ENCODE measurements at places on chromosomes 5 and 9.
A peak's percentile ranks its signal among the peaks of the same experiment; 100 is the strongest.

GRCh38 chr5:44245935-44246334 is 143.3 kb downstream of the FGF10 start:
- DNase-seq: no peak

DNA sequence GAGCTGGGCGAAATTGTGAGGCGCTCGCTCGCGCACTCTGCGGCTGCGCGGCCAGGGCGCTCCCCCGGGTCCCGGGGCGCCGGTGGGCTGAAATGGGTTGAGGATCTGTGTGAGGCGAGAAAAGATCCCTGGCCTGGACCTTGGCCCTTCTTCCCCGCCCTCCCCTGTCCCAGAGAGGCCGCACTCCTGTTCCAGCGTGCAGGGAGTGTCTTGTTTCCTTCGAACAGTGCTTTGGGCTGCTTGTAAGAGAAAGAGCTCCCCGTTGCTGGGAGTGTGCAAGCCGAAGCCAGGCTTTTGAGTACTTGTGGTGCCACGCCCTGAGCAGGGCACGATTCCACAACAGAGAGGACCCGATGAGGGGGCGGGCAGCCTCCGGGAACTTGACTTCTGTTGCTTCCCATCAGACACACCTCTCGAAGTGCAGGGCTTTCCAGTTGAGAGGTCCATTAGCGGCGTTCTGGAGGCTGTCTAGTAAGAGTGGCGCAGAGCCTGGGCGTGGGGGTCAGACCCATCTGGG is 535 bp downstream of the DOLPP1 start:
- DNase-seq: no peak

DNA sequence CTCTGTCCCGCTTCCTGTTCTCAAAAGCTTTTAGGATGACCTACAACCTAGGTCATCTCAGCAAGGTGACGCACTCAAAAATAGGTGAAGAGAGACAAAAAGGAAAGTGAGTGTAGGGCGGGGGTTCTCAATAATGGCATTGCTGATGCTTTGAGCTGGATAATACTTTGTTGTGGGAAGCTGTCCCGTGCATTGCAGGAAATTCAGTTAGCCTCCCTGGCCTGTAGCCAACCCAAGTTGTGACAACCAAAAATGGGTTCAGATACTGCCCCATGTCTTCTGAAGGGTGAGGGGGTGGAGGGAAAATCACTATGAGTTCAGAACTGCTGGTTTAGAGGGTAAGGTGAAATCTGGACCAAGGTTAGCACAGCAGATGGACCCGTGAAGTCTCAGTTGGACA is 151.4 kb downstream of the MAST4 start:
- DNase-seq: no peak

DNA sequence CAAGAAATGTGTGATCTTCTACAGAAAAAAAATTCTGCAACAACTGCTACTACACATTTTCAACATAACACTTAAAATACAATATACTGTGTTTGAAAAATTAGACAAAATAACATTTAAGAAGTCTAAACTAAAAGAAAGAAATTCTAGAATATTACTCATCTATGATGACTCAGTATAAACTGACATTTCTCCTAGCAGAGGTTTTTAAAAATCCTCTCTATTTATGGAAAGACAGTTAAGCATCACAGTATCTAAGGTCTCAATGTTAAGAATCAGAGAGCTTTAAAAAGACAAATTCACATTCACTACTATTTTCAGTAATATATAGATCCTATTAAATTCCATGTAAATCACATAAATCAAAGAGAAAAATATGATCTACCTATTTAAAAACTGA is 61.3 kb downstream of the NR2F1-AS1 start:
- no peak for DNase-seq

DNA sequence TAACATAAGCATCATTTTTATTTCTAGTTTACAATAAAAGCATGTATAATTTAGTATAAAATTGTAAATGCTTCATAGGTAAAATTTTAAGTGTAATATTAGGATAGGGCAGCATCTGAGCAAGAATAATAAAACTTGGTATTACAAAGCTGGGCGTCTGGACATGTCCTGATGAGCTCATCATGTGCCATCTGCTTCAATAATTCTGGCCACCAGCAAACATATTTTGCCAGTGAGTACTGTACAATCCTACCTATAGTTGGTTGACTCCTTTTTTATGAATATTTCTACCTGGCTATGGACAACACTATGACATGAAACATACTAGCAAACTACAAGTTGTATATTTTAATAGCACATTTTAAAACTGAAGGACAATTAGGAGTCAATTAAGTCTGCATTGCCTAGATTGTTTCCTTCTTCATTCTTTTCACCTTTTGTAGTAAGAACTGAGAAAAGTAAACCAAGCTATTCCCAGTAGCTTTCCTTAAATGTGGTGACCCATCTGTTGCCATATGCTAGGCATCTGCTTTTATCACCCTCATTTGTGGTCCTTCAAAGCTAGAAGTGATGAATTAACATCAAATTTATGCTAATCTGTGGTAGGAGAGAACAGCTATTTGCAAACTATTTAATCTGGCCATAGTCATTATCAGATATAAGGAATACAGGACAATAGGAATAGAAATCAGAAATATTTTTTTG is 23.4 kb downstream of the LURAP1L start:
- DNase-seq: no peak

GRCh38 chr5:171963416-171963815 is 43.0 kb downstream of the FBXW11 start:
- DNase-seq: no peak

- no peak for DNase-seq
These were observed 1.2 kb downstream of the TEK start for GRCh38 chr9:27110181-27110580.

DNA sequence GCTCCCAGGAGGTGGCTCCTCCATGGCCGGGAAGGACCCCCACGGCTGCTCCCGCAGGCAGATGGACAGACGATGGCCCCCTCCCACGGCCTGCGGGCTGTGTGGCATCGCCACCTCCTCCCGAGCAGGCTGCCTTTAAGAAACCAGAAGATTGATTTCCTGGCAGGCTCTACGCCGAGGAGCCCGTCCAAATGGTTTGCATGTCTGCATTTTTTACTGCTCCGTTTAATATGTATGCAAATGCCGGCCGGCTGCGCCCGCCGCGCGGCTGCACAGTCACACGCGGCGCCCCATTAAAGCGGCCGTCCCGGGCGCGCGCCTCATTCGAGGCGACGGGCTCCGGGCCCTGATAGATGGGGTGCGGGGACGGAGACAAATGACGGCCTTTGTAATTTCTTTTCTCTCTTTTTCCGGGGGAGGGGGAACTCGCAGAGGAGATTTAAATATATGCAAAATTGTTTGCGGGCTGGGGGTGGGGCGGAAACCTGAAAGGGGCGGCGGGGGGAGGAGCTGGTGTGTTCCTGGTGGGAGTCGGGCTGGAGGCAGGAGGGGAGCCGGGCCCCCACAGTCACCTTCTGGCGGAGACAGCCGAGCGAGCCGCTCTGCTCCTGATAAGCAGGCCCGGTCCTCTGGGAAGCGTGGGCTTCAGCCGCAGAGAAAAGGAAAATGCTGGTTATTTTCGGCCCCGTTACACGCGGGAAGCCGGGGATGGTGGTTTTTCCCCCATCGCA is 158.7 kb upstream of the IER5L start:
- DNase-seq: no peak

DNA sequence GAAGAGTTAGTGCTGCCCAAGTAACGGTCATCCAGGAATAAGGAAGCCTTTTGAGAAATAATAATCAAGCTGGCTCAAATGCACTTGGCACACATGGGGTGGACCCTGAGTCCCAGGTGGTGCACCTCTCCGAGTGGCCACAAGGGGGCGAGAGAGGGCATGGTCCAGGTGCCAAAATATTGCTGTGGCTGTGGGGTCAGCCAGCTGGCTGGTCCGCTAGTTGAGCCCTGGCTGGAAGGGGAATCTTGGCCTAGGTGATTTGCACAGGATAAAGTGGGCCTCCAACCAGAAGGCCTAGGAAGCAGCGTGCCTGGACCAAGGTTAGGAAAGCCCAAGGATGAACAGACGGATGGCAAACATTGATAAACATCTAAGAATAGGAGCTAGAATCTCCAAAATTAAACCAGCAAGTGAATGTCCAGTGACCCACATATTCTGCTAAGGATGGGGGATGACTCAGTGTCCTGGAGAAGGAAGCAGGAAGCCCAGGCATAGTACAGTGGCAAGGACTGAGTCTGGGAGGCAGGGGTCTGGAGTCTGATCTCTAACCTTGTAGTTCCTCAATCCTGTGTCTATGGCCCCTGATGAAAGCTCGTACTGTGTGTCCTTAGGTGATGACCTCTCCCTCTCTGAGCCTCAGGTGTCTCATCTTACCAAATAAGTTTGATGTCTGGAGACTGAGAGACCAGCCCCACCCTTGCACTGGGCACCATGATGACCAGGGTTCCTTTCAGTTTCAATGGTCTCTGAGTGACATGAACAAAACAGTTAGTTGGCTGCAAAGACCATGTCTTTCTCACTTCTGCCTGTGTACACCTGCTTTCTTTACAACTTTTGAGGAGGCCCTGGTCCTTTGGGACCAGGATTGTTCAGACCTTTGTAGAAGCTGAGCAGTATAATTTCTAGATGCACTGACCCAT is 19.2 kb upstream of the SHB start:
- peak; percentile 47 for DNase-seq

DNA sequence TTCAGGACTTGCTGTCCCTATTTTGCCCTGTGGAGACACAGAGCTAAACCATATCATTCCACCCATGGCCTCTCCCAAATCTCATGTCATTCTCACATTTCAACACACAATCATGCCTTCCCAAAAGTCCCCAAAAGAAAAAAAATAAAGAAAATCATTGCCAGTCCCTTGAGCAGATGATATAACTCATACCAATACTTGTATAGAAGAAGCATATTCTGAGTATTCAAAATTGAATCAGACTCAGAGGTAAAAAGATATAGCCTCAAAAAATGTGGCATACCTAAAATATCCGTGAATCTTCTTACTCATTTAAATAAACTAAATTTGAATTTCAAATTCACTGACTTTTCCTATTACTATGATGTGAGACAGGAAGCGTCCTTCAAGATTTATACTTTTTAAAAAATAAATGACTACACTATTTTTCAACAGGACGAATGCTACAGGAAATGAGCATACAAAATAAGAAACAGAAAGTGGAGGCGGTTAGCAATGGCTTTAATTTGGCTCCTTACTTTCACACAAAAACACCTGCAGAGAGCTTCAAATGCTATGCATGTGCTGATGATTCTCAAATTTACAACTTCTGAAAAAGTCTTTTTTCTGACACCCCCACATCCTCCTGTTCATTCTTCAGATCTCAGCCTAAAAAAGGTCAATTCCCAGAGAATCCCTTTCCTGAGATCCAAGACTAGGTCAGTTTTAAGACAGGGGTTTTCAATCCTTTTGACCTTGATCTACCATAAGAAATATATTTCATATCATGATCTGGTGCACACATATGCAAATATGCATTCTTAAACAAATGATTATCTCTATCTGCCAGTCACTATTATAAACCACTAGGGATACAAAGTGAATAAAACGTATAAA is 39.6 kb upstream of the DMXL1 start:
- no peak for DNase-seq

DNA sequence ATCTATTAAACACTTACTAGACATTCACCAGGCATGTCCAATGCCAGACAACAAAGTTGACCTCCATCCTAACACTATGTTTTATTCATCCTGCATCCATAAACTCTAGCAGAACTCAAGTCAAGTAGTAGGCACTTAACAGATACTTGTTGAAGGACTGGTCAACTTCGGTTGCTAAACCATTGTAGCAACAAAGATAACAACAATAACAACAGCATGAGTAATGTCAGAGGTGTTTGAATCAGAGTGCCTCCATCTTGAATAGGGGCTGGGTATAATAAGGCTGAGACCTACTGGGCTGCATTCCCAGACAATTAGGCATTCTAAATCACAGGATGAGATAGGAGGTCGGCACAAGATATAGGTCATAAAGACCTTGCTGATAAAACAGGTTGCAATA is 180.5 kb upstream of the ZNF462 start:
- no peak for DNase-seq

DNA sequence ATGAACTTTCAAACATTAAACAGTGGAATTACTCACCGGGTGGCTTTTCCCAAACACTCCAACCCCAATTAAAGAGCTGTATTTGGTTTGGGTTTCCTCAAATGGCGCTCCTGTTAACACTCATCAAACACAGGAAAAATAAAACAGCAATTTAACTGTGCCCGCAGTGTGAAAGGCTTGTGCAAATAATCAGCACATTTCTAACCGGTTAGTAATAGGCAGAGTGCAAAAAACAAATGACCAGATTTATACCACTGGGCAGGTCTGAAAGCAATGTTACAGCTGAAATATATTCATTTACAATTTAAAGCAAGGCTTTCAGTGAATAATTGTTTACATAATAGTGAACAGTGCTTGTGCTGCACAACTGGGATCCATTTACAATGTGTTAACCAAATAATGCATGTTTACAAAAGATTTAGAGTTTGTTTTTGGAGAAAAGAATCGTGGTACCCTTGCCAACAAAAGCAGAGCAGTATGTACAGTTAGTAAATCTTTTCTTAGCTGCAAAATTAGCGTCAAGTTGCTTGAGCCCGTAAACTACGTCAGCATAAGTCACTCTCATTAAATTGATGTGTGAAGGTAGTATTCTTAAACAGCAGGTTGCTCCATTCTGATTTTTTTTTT is 662.9 kb upstream of the ZNF608 start:
- DNase-seq: no peak

DNA sequence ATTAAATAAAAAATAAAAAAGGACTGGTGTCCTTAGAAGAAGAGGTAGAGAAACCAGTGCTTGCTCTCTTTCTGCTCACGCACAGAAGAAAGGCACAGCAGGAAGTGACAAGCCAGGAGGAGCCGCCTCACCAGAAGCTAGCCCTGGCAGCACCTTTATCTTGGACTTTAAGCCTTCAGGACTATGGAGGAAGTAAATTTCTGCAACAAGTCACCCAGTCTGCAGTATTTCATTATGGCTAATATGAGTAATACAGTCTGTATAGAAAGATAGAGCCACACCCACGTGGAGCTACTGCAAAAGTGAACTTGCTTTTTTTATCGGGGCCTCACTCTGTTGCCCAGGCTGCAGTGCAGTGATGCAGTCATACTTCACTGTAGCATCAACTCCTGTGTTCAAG is 68.4 kb downstream of the PDZD2 start:
- no peak for DNase-seq

DNA sequence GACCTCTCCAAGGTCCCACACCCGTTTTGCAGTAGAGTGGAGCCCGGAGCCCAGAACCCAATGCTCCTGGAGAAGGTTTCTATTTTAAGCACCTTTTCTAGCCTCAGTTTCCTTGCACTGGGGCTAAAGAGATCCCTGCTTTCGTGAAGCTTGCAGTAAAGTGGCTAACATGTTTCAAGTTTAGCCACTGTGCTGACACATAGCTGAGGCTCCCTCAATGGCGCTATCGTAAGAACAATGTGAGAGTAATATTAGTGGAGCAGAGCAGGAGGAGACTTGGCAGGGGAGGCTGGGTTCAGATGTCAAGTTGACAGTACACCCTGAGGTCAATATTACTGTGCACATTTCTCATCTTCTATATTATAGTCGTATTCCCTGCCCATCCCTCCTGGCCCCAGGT is 7.9 kb downstream of the CTXN3 start:
- DNase-seq: no peak

GRCh38 chr5:191036-191948 is at the start of gene LRRC14B:
Gene LRRC14B, plus strand, starts transcription at chr5:191495. Its CDS starts 44 bp downstream, at chr5:191539.
- DNase-seq: no peak

- no peak for DNase-seq
These were observed 46.2 kb upstream of the FSD1L start for GRCh38 chr9:105401651-105402050.
